ENCODE measurements at places on chromosomes 4 and X.

GRCh38 chr4:169100670-169101101, 90.6 kb upstream of the CBR4 start:
- DNase-seq = no peak

DNA sequence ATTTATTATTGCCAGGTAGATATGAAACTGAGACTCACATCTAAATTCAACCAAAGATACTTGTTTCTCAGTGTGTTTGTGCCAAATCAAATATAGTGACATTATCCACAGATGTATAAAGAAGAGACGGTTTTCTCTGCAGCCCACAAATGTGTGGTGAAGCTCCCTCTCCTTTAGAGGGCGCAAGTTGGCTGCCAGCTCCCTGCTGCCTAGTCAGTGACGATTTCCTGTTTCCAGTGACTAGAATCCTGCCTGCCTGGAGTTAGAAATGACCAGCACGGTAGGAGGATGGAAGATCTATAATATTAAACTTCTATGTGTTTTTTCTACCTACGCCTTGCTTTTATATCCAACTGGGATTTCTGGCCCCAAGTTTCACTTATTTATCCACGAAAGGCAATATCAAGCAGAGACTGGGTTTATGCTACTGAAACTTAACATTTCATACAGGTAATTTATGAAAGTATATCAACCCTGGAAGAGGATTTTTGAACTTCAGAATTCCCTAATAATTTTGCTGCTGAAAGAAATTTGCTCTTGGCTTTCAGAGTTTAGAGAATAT, 1793.7 kb upstream of the TENM3 start:
- peak; percentile 7 for DNase-seq

DNA sequence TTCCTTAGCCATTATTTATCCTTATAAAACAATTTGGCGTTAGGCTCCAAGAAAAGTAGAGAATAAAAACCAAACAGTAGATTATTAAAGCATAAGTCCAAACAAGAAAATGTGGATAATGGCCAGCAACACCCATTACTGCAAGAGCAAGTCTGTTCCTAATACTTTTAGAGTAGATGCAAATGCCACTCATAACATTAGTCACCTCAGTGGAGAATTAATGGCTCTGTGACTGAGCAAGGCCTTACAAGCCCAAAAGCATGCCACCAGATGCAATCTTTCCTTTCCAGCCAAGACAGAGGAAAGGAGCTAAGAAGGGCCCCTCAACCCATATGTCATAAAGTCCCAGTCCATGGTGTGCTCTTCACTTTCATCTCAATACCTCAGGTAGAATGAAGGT, 373.8 kb downstream of the OPHN1 start:
- no peak for DNase-seq

- no peak for DNase-seq
These were observed 95.2 kb upstream of the NAP1L5 start for GRCh38 chr4:88792821-88793220.

GRCh38 chrX:64205441-64205734, at the start of gene AMER1:
AMER1 (minus strand) TSS chrX:64205708; CDS start chrX:64193286, 12,422 bp downstream.
- DNase-seq = peak; percentile 8

- DNase-seq = no peak
These were observed 1.3 kb downstream of the MTHFD2L start for GRCh38 chr4:74159143-74159709.

- DNase-seq = no peak
These were observed 32.0 kb downstream of the GPRIN3 start for GRCh38 chr4:89275587-89275986.

DNA sequence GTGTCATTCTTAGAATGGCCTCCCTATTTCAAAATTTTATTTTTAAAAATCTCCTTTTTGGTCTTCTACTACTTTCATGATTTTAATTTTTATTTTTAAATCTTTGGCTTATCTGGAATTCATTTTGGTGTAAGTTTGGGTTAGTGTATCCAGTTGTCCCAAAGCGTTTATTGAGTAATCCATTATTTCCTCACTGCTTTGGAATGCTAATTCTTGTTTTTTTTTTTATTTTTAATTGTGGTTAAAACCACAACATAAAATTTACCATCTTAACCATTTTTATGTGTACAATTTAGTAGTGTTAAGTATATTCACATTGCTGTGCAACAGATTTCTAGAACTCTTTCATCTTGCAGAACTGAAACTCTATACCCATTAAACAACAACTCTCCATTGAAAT, 8.7 kb downstream of the CITED1 start:
- DNase-seq = no peak

DNA sequence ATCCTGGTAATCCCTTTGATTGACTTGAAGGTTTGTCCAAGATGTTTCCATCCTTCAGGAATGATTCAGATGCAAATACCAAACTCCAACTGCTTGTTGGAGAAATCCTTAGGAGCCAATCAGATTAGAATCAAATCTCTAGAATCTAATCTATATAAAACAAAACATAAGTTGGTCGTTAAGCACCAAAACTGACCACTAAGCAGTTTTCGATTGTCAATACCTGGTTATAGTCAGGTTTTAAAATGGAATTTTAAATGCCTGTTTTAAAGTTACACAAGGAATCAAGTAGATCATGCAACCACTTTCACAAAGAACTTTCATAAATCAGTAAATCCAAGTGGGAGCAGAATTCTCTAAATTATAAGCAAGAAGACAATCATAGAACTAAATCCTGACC, 236.1 kb downstream of the PARM1 start:
- DNase-seq = no peak

- peak; percentile 8 for DNase-seq
These were observed 1.3 kb upstream of the OTUD5 start for GRCh38 chrX:48958635-48959094.

- no peak for DNase-seq
These were observed 59.0 kb downstream of the ANXA10 start for GRCh38 chr4:168151327-168151726.

DNA sequence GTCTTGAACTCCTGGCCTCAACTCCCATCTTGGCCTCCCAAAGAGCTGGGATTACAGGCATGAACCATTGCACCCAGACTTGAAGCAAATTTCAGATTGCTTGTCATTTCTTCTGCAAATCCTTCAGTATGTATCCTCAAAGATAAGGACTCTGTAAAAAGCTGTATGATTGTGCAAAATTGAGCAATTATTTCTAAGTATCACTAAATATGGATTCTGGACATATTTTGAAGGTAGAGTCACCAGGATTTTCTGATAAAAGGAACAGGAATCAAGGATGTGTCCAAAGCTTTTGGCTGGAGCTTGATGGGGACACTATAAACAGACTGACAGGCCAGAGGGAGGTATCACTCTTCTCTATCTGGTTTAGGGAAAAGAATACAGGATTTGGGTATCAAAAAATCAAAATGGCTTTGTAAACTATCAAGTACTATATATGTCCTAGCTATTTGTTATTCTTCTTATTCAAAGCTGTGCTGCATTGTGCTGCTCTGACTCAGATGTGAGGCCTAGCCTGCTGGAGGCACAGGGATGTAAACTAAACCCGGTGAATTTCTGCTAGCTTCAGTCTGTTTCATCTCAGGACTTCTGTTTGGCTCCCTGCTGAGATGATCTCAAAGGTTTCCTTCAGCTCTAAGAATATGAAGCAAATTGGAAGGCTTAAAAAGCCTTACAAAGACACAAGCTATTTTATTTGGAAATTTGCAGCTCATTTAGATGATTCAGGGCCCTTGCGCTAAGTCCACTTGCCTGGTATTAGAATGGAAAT, 8.3 kb downstream of the RPS4X start:
- peak; percentile 8 for DNase-seq

GRCh38 chrX:18983666-18984380, at the start of gene PHKA2:
PHKA2 (minus strand) TSS chrX:18984114; CDS start chrX:18983932, 182 bp downstream.
- peak; percentile 1 for DNase-seq

- peak; percentile 88 for DNase-seq
These were observed 246.0 kb upstream of the HHIP start for GRCh38 chr4:144399927-144400326.

- no peak for DNase-seq
These were observed 1504.6 kb upstream of the ADGRL3 start for GRCh38 chr4:59695355-59696053.

- DNase-seq = no peak
These were observed 144.5 kb downstream of the SMIM20 start for GRCh38 chr4:26058537-26058936.

DNA sequence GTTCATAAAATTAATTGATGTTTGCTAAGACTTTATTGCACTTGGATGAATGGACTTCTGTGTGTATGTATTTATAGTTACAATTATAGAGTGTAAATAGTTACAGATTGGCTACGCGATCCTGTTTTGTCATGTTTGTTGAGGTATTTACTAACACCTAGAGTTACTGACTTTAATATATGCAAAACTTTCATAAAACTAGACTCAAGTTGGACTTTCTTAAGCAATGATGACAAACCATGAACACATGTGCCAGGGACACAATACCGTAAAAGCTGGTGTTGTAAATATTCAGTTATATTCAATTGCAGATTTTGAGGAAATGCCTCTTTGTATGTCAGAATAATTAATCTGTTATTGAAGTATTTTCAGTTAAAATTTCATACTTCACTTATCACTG, 6.1 kb downstream of the GRIA2 start:
- DNase-seq = no peak

DNA sequence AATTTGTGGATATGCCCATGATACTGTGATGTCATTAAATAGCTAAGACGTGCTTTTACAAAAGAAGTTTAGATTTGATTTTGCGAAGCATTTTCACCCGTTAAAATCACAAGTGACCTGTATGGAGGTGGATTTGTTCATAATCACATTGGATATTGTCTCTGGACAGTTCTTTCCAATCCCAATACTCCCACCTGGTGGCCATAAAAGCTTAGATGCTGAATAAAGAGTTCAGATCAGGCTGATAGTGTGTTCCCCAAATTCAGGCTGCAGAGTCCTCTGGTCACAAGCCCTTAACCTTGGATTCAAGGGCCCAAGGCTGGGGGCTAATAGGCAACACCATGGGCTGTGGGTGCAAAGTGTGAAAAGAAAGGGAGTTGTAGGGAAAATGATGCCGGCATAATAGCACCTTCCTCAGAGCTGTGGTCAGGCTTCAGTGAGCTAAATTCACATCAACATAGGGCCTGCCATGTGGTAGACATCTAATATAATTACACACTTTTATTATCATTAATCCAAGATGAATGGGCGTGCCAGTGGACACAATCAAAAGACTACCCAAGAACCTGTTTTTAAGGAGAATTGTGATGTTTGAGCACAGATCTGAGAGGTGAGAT, 28.1 kb downstream of the SMIM43 start:
- DNase-seq = peak; percentile 74

DNA sequence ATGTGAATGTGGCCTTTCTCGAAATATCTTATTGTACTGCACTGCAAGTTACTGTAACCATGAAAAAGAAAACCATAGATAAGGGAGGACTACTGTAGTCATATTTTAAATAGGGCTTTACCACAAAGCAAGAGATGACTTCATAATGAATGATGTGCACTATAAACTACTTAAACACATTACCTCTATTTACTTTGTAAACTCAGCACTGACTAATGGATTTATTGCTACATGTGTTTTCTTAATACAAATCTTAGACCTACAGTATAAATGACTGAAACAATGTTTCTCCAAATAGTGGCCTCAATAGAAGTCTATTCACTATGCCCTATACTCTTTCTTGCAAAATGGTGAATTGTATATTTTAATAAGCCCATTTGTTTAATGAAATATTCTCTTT, 61.1 kb downstream of the HDX start:
- no peak for DNase-seq

DNA sequence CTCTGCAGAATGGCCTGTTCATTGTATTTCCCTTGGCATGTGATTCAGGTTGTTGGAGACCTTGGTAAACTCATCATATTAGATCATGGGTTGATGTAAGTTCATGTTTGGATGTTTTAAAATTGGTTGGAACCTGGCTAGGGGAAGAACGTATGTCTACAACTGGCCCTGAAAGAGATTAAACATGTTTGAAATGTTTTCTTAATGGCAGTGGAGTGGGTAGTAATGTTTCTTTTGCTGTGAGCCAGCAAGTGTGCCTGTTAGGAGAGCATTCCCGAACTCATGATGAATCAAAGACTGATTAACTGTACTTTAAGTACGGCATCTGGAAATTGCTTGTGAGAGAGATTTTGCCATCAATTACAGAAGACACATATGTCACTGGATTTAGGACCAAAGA, 44.5 kb upstream of the SLC4A4 start:
- no peak for DNase-seq

DNA sequence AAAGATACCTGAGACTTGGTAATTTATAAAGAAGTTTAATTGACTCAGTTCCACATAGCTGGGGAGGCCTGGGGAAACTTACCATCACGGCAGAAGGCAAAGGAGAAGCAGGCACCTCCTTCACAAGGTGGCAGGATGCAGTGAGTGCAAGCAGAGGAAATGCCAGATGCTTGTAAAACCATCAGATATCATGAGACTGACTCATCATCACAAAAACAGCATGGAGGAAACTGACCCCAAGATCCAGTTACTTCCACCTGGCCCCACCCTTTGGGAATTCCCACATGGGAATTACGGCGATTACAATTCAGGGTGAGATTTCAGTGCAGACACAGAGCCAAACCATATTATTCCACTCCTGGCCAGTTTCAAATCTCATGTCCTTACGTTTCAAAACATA, 514.7 kb upstream of the SPANXN1 start:
- no peak for DNase-seq
